ENCODE measurements at places on chromosomes 3 and 15.

- DNase-seq, result no peak
Measured at GRCh38 chr3:9736831-9737230, 5.3 kb downstream of the BRPF1 start.

DNA sequence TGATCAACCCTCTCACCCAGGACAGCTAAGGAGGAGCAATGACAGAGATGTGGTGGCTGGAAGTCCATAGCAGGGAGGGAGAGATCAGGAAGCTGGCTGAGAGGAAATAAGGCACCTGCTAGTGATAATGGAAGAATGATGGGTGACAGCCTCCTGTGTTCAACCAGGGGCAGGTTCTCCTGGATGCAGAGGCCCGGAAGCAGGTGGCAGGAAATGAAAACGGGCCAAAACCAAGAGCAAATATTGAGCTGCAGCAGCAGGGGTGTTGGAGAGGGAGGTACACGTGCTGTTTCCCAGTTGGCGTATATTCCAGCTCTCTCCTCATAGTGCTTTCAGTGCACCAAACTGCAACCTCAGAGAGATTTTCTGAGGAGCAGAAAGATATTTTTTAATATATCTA is 213.4 kb upstream of the TBL1XR1 start:
- DNase-seq, result no peak

GRCh38 chr3:52841211-52841980 is 6.6 kb upstream of the MUSTN1 start:
- DNase-seq, result no peak

- DNase-seq, result peak; percentile 34
Measured at GRCh38 chr15:51775967-51776816, 24.8 kb downstream of the TMOD2 start.

DNA sequence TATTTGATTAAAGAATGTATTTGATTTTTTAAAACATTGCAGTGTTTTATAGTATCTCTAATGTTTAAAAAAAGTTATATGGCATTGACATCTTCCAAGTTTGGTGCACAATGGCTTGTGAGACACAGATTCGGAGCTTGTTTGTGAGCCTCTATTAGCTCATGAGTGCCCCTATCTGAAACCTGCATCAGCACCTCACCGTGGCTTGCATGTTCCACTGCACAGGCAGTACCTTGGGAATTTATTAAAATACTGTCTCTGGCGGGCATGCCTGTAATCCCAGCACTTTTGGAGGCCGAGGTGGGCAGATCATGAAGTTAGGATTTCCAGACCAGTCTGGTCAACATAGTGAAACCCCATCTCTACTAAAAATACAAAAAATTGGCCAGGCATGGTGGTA is 6.8 kb upstream of the RTP2 start:
- DNase-seq, result no peak

DNA sequence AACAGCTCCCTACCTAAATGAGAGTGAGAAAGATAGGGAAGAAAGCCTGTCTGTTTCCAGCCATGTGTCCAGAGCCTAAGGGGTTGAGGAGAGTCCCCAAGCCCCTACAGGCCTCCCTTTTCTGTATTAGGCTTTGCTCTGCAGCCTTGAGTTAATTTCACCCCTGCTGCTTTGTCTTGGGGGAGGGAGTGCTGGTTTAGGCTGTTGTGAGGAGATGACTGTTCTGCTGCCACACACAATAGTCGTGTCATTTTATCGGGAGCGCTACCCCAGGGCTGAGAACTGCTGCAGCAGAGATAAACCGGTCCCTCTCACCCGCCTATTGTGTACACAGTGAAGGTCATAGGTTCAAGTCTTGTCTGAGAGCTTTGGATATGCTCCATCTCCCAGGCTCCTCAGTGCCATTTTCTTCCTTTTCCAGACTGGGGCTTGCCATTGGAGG is 1.4 kb downstream of the ZNF609 start:
- no peak for DNase-seq

DNA sequence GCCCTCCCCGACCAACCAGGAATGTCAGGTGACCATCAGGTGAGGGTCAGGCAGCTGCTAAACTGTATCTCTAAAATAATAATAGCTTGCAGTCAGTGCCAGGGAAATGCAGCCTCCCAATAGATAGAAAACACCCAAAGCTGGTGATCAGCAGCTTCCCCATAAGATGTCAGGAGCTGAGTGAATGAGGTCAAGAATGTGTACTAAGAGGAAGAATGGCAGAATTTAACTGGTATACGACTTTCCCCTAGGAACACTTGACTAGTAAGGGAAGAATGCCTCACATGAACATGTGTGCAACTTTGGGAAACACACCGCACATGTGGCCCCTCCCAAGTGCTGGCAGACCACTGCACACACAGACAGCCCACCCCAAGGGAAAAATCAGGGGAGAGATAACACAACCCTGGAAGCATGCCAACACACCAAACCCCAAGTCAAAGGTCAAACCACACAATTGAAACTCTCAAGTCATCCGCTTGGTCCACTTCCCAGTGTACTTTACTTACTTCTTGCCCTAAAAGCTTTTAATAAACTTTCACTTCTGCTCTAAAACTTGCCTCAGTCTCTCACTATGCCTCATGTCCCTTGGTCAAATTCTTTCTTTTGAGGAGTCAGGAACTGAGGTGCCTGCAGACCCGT is 806.5 kb downstream of the OTOL1 start:
- DNase-seq, result peak; percentile 19

- DNase-seq, result no peak
Measured at GRCh38 chr15:81182756-81183438, 13.8 kb upstream of the IL16 start.

GRCh38 chr3:116877968-116878367 is 168.4 kb downstream of the TUSC7 start:
- DNase-seq, result no peak

GRCh38 chr3:100893590-100893989 is 99.6 kb downstream of the ABI3BP start:
- DNase-seq, result peak; percentile 51

GRCh38 chr3:3064297-3064696 is 45.9 kb downstream of the IL5RA start:
- DNase-seq, result no peak

DNA sequence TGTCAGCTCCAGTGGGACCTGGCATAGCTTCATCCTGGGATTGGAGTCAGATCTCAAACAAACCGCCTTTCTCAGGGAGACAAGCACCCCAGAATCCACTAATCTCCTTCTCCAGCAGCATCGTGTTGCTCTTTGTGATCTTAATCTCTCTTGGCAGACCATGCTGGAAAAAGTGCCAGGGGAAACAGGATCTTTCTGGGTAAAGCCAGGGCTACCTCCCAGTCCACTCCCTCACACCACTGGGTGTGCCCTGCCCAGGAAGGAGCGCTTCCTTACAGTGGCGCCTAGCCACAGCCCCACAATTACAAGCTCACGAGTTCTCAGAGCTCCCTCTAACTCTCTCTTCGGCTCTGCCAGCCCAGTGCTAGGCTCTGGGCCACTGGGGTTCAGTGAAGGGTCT is 32.2 kb downstream of the RPLP1 start:
- no peak for DNase-seq

DNA sequence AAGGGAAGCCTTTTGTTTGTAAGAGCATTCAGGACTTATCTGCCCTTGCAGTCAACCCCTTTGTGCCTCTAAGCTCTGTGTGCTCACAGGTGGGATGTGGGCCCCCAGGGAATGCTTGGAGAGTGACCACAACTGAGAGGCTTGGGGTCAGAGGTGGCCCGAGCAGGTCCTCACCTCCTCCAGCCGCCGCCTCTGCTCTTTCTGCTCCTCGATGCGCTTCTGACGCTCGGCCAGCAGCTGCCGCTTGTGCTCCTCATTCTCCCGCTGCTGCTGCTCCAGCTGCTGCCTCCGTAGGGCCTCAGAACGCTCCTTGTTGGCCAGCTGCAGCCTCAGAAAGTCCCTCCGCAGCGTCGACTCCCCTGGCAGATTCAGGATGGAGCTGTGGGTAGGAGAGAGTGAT is 130.8 kb upstream of the SLC2A2 start:
- no peak for DNase-seq

DNA sequence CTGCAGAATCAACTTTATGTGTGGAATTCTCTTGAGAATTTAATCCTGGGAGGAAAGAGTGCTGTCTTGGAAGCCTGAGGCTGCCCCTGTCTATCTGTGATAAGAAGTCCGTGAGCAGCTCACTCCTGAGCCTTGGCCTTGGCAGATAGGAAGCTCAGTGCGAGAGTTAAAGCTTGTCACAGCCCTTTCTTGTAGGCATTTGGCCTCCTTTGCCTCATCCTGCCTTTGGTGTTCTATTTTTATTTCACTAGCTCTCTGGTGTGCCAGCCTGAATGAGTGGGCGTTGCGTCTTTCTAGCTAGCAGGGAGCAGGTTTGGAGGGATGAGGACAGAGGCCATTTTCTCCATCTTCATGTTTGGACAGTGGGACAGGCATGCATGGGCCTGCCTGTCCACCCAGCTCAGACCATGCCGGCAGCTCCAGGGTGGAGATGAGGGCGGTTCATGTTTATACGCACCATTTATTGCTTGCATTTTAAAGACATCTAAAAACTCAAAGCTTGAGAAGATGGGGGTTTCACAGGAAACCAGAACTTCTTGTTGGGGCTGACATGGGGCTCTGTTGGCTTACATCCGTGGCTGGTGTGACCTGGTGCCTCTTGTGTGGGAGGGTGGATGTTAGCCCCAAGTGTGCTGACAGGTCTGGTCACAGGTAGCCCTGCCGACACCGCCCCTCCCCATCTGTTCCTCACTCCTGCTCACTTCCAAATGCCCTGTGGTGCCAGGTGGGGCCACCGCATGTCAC is 29.8 kb downstream of the IRAK2 start:
- DNase-seq, result no peak

GRCh38 chr3:197083486-197083885 is 53.9 kb upstream of the MELTF start:
- DNase-seq, result peak; percentile 86

DNA sequence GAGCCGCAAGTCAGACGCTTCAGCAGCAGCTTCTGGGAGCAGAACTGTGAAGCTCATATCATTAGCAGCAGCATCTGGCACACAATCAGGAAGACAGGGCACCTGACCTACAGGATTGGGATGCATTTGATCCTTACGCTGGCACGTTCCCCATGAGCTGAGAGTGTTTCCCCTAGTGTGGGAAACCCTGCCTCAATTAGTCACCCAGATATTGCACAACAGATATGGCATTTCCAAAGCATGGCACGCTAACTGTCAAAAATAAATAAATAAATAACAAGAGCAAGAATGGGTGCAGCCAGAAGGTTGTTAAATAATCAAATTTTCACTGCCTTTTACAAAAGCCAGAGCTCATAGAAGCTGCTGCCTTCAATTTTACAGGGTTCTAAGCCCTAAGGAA is 189.6 kb upstream of the THBS1 start:
- no peak for DNase-seq

DNA sequence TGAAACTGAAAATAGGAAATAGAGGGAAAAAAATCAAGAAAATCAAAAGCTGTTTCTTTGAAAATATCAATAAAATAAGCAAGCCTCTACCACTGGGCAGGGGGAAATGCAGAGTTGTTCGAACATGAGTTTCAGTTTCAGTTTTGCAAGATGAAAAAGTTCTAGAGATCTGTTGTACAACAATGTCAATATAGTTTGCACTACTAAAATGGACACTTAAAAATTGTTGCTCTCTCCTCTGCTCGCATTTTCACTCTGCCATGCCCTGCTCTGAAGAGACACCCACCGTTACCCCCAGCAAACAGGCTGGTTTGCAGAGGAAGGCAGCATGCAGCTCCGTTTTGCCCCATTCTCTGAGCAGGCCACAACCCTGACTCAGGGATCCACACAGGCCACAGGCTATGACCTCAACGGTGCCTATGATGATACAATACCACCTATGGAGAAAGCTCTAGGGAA is 64.5 kb downstream of the ZNF148 start:
- no peak for DNase-seq

- DNase-seq, result peak; percentile 1
Measured at GRCh38 chr3:156142702-156143101, 22.3 kb downstream of the KCNAB1 start.

All from HCEC 1CT (cell line).